ENCODE measurements at places on chromosomes 6 and 20. TPM values are rescaled to one million over a fixed set of nuclear protein-coding genes. Genes with fewer than 3 reads are reported as not detected.

HS3ST5 gene
- total RNA-seq: not detected

RGS17 gene
- 15.1 TPM for total RNA-seq

TP53TG5 gene
- total RNA-seq: not detected

SLC32A1 gene
- total RNA-seq: not detected

MEP1A gene
- not detected for total RNA-seq

REPS1 gene
- total RNA-seq: 22.1 TPM

TPBG gene
- 26.8 TPM for total RNA-seq

TP53INP2 gene
- total RNA-seq: 3.6 TPM

HEY2 gene
- not detected for total RNA-seq

TFAP2D gene
- not detected for total RNA-seq

DDO gene
- total RNA-seq: 0.09 TPM

OPRM1 gene
- total RNA-seq: under 0.01 TPM

LY6G6D gene
- not detected for total RNA-seq

OPN5 gene
- total RNA-seq: under 0.01 TPM

TRIM38 gene
- total RNA-seq: 10.1 TPM

DCDC2 gene
- not detected for total RNA-seq

HTR1B gene
- total RNA-seq: not detected

SLA2 gene
- total RNA-seq: not detected

TAF11 gene
- total RNA-seq: 11.5 TPM

GPR63 gene
- total RNA-seq: 0.16 TPM

RRAGD gene
- 0.09 TPM for total RNA-seq

PNPLA1 gene
- total RNA-seq: not detected

CEP162 gene
- 6.4 TPM for total RNA-seq

SCUBE3 gene
- 2.8 TPM for total RNA-seq

SDC4 gene
- total RNA-seq: 78.1 TPM

COL19A1 gene
- 0.16 TPM for total RNA-seq

PSMB9 gene
- total RNA-seq: 48.1 TPM

UNC5CL gene
- total RNA-seq: under 0.01 TPM

CPNE5 gene
- 0.47 TPM for total RNA-seq

CRNKL1 gene
- 26.6 TPM for total RNA-seq

RPP40 gene
- total RNA-seq: 10.1 TPM

TINAG gene
- total RNA-seq: not detected

SALL4 gene
- total RNA-seq: under 0.01 TPM

CCN5 gene
- 8.8 TPM for total RNA-seq

ID1 gene
- total RNA-seq: 173 TPM

VAPB gene
- total RNA-seq: 8.0 TPM

RALGAPB gene
- total RNA-seq: 21.0 TPM

SLC26A8 gene
- not detected for total RNA-seq

SAMD10 gene
- 0.34 TPM for total RNA-seq

EIF2S2 gene
- 74.8 TPM for total RNA-seq
